ENCODE measurements at places on chromosomes 5 and 9. TPM values are rescaled to one million over a fixed set of nuclear protein-coding genes. Genes with fewer than 3 reads are reported as not detected.

The KLHL9 gene
- 13.7 TPM for polyA plus RNA-seq

GRCh38 chr9:107784235-107784958 is 294.8 kb upstream of the KLF4 start:
- no peak for DNase-seq

DNA sequence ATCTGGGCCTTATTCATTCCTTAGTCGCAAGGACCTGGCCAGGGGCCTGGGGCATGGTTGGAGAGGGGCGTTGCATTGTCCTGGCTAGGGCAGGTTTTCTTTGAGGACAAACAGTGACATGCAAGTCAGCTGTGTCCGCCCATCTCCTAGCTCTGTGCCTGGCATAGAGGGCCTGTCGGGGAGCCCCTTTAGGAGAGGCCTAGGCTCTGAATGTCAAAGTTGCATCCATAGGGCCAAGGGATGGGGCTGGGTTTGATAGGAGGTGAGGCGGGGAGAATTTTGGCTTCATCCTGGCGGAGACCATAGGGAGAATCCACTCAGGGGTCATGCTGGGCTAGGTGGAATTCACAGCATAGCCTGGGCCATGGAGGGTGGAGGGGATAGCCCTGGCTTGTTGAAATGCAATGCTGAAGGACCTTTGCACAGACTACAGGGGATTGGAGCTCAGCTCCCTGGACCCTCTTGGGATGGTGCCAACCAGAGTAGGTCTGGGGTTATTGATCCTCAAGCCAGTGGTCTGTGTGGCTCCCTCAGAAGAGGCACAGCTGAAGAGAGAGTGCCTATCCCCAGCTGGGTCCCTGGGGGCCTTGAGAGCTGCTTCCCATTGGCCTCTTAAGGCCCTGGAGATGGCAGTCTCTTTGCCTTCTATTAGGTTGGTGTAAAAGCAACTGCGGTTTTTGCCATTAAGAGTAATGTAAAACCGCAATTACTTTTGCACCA is 104.0 kb downstream of the RGS3 start:
- no peak for DNase-seq

GRCh38 chr5:107772418-107773310 is 101.9 kb upstream of the EFNA5 start:
- DNase-seq: no peak

The BAAT gene
- not detected for polyA plus RNA-seq

DNA sequence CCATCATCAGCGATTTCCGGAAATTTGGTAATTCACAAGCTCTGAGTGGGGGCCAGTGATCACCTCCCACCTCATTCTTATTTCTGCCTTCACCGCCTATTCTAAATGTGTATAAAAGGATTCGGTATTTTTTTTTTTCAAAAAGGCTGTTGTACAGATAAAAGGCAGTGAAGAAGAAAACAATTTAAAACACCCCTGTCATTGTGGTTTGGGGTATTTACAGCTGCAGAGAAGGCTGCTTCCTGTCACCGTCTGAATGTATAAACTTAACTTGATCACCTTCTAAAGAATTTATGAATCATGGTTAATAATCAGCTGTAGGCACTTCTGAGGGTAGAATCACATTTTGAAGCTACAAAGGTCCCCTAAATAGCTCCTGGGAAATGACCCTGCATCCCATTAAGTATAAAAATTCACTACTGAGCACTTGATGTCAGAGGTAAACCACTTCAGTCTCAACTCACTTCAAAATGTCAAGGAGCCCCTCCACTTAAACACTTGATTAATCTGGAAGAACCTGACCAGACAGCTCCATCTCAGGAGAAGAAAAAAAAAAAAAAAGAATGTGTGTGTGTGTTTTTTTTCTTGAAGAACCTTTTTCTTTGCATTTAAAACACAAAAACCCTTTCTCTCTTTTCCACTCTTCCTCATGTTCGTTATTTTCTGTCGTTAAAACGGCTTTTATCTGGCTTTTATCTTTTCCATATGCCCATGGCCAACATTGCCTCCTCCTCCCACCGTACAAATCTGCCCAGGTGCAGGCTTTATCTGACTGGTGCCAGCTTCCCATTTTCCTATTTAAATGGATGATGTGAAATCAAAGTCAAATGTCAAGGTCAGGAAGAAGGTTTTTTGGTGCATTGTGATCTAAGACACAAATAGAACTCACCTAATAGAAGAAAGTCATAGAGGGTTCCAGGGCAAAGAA is 291.2 kb downstream of the IRX1 start:
- peak; percentile 48 for DNase-seq

The TMEM215 gene
- polyA plus RNA-seq: not detected

The ALDH7A1 gene
- 1.3 TPM for polyA plus RNA-seq

Data from immature natural killer cell (primary cell).